NCI-H1092 (cell line): ENCODE measurements at places on chromosomes 3 and 15.

GRCh38 chr3:114418724-114419543 is 125.1 kb downstream of the TIGIT start:
- DNase-seq = peak; percentile 63

- no peak for DNase-seq
Observed at GRCh38 chr3:36680952-36681351, 83.4 kb downstream of the DCLK3 start.

DNA sequence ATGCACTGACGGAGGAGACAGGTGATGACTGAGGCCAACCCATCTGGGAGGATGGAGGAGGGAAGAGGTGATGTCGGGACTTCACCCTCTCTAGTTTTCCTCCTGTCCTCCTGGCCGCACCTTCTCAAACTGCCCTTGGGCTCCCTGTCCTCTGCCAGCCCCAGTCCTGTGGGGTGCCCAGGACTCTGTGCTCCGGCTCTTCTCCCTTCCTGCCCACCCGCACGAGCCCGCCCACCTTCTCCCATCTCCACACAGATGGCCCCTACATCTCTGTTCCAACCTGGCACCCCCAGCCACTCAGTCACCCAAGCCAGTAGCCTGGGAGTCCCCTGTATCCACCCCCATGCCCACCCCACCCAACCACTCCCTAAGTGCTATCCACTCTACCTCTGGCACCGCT is 206.7 kb upstream of the LINGO1 start:
- no peak for DNase-seq

DNA sequence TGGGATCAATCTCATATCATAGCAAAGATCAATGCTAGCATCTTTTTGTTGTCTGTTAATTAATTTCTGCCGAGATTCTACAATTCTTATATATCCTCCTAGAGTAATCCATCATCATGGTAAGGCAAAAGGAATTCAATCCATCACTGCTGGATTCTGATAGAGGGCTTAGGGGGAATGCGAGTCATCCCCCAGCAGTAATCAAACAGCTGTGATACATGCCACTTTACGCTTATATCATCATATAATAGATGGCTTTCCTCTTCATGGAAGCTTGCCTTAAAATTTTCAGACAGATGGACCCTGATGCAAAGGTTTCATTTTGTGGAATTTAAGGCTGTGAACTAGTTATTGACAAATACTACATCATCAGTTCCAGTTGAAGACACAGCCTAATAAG is 645.9 kb downstream of the CADM2 start:
- DNase-seq = no peak

- DNase-seq = no peak
Observed at GRCh38 chr3:42886294-42886822, 10.7 kb upstream of the CYP8B1 start.

- no peak for DNase-seq
Observed at GRCh38 chr3:129119365-129120100, 2.1 kb downstream of the RAB43 start.

- no peak for DNase-seq
Observed at GRCh38 chr3:42114130-42114725, 23.1 kb downstream of the TRAK1 start.
